ENCODE measurements at places on chromosomes 4 and X.

- peak; percentile 11 for DNase-seq
These were observed 111.4 kb downstream of the SH3KBP1 start for GRCh38 chrX:19775830-19776485.

DNA sequence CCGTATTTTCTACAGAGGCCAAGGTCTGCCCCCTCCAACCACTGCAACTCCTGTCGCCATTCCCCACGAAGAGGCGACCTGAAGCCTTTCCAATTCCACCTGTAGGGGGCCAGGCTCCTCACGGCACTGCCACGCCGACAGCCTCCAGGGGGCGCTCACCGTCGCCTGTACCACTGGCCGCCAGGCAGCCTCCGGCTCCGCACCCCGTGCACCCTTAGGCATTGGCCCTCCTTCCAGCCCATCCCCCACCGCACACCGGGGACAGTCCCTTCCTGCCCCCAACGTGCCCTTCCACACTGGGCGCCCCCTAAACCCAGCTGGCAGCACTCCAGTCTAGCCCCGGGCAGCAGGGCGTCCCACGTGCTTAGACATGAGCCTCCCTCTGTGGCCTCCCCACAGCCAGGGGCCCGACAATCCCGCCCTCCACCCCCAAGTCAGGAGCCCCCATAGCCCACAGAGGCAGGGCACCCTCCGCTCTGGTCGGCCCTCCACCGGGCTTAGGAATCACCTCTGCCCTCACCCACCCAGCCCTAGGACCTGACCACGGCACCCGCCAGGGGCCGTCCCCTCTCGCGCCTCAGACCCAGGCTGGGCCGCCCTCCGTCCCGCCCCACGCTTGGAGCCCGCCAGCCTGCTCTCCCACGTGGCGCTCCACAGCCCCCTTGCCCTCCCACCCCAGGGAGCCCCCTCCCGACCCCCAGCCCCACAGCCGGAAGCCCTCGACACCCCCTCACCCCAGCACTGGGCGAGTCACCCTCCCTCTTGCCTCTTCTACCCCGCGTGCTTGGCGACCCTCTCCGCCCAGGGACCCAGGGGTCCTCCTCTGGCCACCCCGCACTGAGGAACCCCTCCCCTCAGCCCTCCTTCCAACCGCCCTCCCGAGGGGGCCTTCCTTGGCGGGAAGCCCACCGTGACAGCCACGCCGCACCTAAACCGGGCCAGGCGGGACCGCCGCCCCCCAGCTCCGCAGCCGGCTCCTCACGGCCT, 711 bp downstream of the PNMA6E start:
- DNase-seq, result no peak

DNA sequence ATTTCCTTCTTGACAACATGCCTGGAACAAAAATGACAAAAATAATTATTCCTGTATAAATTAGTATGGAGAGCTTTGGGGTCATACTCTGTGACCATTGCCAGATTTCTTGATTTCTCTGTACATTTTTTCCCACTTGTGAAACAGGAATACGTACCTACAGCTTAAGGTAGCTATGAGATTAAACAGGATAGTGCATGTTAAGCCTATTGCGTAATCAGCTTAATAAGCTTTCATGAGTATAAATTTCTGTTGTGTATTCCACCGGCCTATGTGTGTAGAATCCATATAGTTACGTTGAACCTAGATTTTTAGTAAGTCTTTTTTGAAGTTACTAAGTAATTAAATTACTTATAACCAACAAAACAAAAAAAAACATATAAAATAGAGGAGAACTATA, 334.9 kb downstream of the DCTD start:
- no peak for DNase-seq

- no peak for DNase-seq
These were observed at the start of gene ALAS2 for GRCh38 chrX:55030271-55031205. TSS of gene ALAS2 (minus strand) at chrX:55030977. CDS start at chrX:55026000, 4,977 bp downstream.

- DNase-seq, result no peak
These were observed 272.1 kb upstream of the TRAM1L1 start for GRCh38 chr4:117357437-117357836.

GRCh38 chrX:9906919-9907318, 60.2 kb upstream of the CLDN34 start:
- DNase-seq, result no peak

DNA sequence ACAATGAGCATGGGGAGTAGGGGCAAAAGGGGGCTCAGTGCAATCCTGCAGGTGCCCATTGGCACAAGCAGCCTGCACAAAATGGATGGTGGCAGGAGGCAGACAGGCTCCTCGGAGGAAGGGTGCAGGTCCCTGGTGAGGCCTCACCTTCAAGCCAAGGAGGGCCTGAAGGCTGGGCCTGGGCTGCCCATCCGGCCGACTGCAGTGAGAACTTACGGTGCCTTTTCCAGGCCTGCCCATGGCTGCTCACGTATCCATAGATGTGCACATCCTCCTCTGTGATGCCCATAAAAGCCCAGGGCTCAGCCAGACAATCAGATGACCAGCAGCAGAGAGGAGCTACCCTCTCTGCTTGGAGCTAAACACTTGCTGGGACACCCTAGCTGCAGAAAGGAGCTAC, 1089.8 kb downstream of the PCDH18 start:
- DNase-seq, result no peak

- DNase-seq, result no peak
These were observed 87.4 kb downstream of the EMCN start for GRCh38 chr4:100430451-100430850.

- peak; percentile 19 for DNase-seq
These were observed 61.5 kb upstream of the GATB start for GRCh38 chr4:151822331-151822730.

GRCh38 chr4:188691811-188692210, 552.6 kb downstream of the TRIML1 start:
- peak; percentile 25 for DNase-seq

- DNase-seq, result no peak
These were observed 330.1 kb upstream of the HAND2 start for GRCh38 chr4:173860094-173860493.

DNA sequence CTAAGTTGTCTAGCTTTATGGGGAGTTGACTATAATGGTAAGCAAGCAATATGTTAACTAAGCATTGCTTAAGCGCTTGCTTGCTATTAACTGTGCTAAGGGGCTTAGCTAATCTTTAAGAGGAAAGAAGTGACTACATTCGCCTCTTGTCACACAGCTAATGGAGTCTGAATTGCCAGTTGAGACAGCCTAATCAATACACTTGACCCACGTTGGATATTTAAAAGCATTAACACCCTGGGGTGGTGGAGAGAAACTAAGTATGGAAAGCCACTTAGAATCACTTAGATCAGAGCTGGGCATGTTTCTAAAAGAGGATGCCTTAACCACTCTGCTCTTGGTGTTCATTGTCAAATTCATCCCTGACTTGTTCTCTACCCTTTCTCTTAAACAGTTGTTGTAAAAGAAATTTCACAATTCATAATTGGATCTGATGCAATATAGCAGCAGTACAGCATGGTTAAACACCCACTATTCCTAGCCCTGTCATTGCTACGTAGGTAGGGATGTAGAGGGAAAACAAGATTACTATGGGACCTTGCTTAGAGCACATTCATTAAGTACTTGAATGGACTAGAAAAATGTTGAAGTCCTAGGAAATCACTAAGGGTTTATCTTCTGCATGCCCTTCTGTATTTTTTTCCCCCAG, 3.5 kb downstream of the ZAR1 start:
- DNase-seq, result no peak

DNA sequence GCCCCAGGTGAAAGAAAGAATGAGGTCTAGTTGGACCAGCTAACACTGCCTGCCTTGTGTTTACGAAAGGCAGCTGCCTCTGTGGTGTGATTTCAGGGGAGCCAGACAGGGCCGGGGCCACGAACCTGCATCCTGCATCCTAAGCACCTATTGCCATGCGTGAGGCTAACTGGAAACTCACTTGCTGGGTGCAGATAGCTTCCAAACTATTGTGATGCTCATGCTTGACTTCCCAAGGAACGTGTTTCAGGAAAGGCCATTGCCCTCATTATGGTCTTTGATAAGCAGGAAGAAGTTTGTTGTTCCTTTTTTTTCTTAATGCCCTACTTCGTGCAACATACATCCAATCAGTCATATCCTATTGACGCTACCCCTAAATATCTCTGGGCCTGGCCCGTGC, 2.3 kb upstream of the IRF2 start:
- no peak for DNase-seq

GRCh38 chr4:74284053-74284452, 24.2 kb upstream of the EPGN start:
- DNase-seq, result peak; percentile 12

DNA sequence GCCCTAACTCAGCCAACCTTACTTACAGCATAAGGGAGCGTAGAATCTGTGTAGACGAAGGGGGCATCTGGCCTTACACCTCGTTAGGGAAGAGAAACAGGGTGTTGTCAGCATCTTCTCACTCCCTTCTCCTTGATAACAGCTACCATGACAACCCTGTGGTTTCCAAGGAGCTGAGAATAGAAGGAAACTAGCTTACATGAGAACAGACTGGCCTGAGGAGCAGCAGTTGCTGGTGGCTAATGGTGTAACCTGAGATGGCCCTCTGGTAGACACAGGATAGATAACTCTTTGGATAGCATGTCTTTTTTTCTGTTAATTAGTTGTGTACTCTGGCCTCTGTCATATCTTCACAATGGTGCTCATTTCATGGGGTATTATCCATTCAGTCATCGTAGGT, 14.6 kb downstream of the PLP1 start:
- DNase-seq, result no peak

- DNase-seq, result no peak
These were observed 171.8 kb upstream of the TBL1X start for GRCh38 chrX:9293051-9293496.

GRCh38 chr4:144667500-144667899, 21.5 kb downstream of the HHIP start:
- DNase-seq, result no peak

DNA sequence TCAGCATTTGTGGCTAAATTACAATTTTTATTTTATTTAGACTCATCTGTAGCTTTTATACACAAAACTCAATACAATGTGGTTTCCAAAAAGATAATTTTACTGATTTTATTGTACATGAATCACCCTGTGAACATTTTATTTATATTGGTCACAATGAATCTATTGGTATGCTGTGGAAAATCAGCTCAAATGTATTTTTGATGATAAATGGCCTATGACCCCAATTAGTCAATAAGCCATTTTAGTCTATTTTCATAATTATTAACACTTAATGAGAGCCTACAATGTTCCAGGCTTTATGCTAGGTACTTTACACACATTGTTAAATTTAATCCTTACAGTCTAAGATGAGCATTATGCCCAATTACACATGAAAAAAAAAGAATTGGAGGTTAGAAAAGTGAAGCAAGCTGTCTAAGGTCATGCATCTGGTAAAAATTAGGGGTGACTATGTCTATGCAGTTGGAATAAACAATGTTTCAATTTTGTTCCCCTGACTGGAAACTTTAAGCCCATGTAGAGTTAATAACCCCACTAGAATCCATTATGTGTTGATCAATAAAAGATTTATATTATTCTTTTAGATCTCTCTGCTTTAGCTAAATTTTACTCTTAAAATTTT, 344.7 kb downstream of the PABPC4L start:
- no peak for DNase-seq

All from GM03348 (cell line).